Renal cortical epithelial cell (primary cell): ENCODE measurements at places on chromosomes 13 and 19. TPM values are rescaled to one million over a fixed set of nuclear protein-coding genes. Genes with fewer than 3 reads are reported as not detected.

- DNase-seq = peak; percentile 83
Observed at GRCh38 chr19:18478545-18479311, 40.8 kb upstream of the ISYNA1 start.

- no peak for DNase-seq
Observed at GRCh38 chr13:27619728-27620376, 477 bp downstream of the LNX2 start.

DNA sequence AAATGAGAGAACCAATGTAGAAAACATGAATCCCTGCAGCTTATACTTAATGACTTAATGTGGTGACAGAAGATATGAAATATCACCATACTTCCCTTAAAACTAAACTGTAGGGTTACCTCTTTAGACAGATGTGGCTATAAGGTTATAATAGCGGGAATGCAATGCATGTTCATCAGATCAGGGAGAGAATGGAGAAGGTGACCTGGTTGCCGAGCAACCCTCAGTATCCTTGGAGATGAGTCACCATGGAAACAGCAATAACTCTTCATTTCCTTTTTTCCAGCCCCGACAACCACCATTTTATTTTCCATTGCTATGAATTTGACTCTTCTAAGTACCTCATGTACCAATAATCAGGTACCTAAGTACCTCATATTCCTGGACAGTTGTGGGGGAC, 28.0 kb upstream of the ZNF835 start:
- DNase-seq = no peak

- no peak for DNase-seq
Observed at GRCh38 chr13:73945382-73945781, 188.8 kb downstream of the KLF12 start.

DNA sequence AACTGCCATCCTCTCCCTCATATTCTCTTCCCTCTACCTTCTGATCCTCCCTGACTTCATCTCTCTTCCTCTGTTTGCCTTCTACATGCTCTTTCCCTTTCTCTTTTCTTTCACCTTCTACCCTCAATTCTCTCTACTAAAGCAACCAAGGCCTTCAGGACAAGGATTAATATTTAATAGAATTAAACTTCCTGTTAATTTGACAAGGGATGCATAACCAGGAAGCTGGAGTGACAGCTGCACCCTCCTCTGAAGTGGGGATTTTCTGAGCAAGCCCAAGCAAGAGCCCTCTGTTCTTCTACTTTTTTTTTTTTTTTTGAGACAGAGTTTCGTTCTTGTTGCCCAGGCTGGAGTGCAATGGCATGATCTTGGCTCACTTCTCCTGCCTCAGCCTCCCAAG, 63.4 kb upstream of the MED4 start:
- peak; percentile 92 for DNase-seq

The CALR3 gene
- not detected in 2 replicates for total RNA-seq

The TMEM161A gene
- 14.1 and 25.3 TPM in 2 replicates for total RNA-seq

The KLC3 gene
- total RNA-seq = 1.3 and 13.2 TPM in 2 replicates
